ENCODE measurements at places on chromosomes 6 and 20.

GRCh38 chr20:4244700-4245485 is 229.5 kb upstream of the RNF24 start:
- no peak for DNase-seq

GRCh38 chr20:17107127-17107526 is 119.7 kb upstream of the PCSK2 start:
- no peak for DNase-seq

DNA sequence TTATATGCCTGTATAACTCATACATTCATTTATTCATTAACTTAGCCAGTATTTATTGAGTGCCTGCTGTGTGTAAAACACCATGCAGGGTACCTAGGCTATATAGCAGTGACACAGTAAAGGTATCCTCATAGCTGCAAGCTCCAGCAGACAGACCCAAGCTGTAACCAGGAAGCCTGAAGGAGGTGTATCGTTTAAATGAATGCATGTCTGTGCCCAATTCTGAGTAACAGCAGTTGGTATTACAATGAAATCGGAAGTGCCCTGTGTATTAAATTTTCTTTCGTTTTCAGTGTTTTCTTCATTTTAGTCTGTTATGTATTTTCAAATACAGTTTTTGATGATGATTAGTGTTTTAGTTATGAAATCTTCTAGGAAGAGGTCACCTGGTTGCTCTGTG is 485.8 kb upstream of the SOX4 start:
- no peak for DNase-seq

- no peak for DNase-seq
Observed at GRCh38 chr6:128062882-128063603, 162.2 kb upstream of the THEMIS start.

- DNase-seq, result no peak
Observed at GRCh38 chr20:19981031-19981451, 36.1 kb upstream of the NAA20 start.

DNA sequence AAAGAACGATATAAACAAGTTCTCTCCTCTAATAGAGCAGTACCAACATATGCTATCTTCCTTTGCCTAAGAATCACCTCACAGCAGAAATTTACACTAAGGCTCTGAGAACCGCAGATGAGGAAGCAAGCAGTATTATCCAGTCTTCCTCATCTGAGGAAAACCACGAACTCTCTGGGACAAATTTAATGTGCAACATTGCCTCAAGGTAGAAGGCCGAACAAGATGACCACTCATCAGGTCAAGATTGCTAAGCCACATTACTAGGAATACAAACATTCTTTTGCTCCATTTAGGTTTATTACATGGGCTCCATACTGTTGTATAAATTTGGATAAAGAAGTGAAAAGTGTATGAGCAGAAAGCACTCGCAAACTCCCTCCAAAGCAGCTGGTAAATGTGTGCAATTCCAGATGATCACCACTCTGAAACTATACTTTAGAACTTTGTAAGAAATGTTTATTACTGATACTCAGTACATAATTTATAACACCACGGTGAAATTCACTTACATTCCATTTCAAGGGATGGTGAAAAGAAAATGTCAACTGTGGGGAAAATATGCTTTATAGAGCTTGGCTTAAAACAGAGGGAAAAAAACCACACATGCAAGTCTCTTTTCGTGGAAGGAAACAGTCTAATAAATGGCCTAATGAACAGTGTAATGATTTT is 398.4 kb downstream of the BTBD9 start:
- no peak for DNase-seq

- DNase-seq, result no peak
Observed at GRCh38 chr6:5850848-5851255, 155.9 kb downstream of the NRN1 start.

DNA sequence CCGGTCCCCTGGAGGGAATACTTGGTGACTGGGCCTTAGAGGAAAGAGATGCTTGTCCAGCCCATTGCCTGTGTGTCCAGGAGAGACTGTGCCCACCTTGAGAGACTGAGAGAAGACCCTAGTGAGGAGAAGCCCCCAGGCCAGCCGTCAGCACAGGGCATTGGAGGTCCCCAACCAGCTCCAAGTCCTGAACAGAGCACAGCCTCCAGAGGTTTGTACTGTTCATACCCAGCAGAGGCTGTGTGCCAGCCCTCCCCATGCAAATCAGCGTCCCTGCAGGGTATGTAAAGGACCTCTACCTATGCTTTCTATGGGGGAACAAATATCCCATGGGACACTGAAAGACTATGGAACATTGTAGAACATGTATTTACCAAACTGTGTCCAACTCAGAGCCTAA is 8.4 kb downstream of the HLA-E start:
- no peak for DNase-seq

DNA sequence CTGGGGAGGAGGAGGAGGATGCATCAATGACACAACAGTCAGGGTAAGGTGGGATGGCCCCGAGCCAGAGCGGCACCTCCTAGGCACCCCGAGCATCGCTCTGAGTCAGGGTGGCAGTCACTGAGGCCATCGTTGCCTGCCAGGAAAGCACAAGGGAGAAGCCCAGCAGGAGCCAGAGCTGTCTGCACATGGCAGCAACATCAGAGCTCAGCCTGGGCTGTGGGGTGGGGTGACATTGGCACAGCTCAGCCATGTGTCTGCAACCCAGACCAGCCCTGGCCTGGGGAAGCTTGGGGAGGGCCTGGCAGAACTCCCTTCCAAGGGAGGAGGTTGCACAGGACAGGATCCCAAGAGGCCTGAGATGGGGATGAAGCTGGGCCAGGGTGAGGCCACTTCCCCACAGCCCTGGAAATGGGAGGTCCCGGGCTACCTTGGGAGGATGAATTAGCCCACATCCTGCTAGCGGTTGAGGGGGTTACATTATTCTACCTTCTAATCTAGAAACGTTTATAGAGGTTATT is 255.6 kb downstream of the MAFB start:
- DNase-seq, result no peak

DNA sequence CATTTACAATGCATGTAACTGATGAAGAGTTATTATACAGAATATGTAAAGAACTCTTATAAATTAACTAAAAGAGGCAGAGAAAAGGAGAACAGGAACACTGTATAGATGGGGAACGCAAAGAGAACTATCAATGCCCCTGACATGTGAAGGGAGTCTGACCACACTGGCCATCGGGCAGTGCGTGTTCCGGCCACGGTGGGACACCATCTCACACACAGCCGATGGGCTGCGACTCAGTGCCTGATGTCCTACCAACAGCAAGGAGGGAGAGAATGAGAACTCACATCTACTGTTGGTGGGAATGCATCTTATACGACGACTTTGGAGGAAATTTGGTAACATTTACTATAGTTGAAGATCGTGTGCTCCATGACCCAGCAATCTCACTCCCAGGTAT is 15.5 kb upstream of the RAMACL start:
- DNase-seq, result no peak

DNA sequence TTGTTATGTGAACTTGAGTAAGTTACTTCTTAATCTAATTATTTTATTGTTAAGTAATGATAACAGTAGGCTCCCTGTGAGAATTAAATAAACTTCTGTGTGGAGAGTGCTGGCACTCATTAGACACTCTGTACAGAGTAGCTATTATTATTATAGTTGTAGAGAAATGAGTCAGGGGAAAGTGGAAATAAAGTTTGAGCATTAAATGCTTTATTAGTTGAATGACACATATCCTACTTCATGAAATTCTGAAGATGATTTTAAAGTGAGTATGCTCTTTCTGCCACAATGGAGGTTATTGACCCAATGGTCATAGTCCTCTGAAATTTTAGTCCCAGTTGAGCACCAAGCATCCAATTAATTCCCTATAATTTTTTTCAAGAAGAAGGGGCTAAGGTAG is 5.9 kb downstream of the ECI2 start:
- DNase-seq, result no peak

- no peak for DNase-seq
Observed at GRCh38 chr6:29834564-29835436, 7.2 kb downstream of the HLA-G start.

- no peak for DNase-seq
Observed at GRCh38 chr6:148419430-148419829, 76.8 kb downstream of the SASH1 start.

DNA sequence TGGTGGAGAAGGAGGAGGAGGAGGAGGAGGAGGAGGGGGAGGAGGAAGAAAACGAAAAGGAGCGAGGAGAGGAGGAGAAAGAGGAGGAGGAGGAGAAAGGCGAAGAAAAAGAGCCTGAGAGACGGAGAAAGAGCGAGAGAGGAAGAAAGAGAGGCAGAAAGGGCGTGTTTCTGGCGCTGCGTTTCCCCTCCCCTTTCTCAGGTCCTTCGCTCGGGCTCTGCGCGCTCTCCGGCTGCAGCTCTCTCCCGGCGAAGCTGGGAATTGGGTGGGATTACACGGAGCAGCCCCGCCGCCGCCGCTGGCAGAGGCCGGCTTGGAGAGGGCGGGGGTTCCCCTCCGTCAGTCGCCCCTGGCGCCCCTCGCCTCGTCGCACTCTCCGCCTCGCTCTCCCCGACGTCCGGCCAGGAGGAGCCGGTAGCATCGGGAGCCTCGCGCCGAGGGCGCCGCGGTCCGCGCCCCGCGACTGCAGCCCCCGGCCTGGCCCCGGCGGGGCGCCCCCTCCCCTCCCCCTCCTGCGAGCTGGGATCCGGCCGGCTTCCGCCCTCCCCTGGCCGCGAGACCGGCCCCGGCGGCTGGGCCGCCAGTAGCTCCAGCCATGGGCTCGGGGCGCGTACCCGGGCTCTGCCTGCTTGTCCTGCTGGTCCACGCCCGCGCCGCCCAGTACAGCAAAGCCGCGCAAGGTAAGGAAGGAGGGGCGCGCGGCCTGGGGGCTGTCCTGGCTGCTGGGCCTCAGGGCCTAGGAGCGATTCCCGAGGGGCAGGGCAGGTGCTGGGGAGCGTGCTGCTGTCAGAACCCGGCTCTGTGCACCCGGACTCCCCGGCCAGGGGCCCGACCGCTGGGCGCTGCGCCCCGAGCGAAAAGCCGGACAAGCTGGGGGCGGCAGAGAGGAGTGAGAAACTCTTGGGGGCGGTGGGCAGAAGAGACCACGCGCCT is at the start of gene SCUBE3:
Gene SCUBE3, plus strand, starts transcription at position 133 of the 933 bp plus-strand sequence. Its CDS starts 463 bp downstream, at position 596.
- DNase-seq, result peak; percentile 17

DNA sequence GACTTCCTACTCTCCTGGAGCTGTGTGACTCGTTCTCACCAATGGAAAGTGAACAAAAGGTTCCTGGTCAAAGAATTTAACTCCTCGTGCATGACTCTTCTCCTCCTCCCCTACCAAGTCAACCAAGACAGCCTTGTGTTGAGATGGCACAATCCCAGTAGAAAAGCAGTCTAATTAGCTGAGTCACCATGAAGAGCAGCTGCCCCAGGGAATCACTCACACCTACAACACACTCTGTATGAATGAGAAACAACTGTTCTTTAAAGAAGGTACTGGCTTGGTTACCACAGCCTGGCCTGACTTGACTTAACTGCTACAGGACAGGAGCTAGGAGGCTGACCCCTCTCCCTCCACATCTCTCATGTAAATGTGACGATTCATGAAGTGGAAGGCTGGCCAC is 2.9 kb upstream of the HLA-DOB start:
- DNase-seq, result no peak

DNA sequence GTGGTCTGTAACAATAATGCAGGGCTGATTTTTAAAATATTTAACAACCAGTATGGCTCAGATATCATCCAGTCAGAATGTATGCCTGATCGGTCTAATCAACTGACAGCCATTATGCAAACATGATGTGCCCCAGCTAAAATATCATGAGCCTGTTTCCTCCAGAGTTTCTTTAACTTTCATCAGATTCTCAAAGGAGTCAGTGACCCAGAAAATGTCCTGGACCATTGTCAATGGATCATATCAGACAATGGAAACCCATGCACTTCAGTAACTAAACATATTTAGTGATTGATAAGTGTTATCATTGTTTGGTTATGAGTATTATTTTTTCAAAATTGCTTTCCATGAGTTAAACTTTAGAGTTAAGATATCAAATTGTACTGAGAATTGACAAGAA is 173.5 kb downstream of the LMBRD1 start:
- DNase-seq, result no peak

GRCh38 chr20:19120569-19120968 is 91.9 kb upstream of the SLC24A3 start:
- no peak for DNase-seq

DNA sequence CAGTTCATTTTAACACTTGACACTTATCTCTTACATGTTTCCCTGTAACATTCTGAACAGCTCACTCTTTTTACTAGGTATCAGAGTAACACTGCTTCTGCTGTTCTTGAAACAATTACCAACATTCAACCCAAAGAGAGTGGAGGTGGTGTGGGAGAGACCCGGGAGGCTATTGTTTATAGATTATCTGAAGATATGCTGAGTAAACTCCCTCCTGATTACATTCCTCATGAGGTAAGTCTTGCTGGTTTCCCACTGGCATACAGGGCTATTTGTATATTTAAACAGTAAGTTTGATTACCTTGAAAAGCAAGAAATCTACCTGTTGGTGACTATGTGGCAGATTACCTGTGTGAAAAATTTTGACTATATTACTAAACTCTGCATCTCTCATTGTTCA is 39.8 kb upstream of the GLP1R start:
- DNase-seq, result no peak

- DNase-seq, result no peak
Observed at GRCh38 chr6:599576-600448, 57.1 kb downstream of the HUS1B start.

- no peak for DNase-seq
Observed at GRCh38 chr6:43807228-43808061, 37.4 kb downstream of the VEGFA start.

GRCh38 chr6:11381801-11382513 is 149.5 kb upstream of the NEDD9 start:
- DNase-seq, result peak; percentile 53

DNA sequence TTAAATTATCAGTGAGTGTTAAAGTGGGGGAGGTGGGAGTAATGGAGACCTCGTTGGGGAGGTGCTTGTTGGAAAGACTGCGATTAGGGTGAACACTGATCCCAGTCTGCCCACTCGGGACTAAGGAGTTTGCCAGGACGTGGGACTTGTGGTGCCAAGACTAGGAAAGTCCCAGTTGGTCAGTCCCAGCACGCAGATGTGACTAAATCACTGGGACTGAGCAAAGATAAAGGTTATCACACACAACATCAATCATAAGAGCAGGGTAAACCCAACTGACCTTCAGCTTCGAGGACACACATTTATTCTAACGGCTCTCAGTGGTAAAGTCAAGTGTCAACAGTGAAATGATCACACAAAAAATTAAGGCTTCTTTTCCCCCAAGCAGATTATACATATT is 45.5 kb downstream of the PDE10A start:
- DNase-seq, result no peak

DNA sequence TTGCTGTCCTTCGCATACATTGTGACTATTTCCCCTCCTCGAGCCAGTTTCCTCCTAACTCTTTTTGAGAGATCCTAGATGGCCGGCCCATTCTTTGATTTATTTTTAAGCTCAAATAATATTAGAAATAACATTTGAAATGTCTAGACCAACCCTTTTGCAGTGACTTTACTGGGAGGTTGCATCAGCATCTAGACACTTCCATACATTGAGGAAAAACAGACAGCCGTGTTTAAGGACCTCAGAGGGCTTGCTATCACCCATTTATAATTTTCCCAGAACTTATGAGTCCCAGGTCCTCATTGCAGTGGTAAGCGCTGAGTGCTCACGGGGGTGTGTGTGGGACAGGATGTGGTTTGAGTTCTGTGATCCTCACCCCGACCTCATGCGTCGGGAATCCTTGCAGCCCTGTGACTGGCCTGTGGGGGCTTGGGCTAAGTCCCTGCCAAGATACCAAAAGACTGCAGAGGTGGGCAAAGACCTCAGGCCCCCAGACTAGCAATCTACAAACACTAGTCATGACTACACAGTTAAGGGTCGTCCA is at the start of gene GPX5:
Gene GPX5, plus strand, starts transcription at position 386 of the 544 bp plus-strand sequence. Its CDS starts 133 bp downstream, at position 519.
- DNase-seq, result no peak

- DNase-seq, result no peak
Observed at GRCh38 chr6:47004463-47004862, 37.7 kb downstream of the ADGRF1 start.

- DNase-seq, result no peak
Observed at GRCh38 chr20:45032276-45032675, 66.0 kb downstream of the STK4 start.

Data from GM18507 (cell line).